Esophagus mucosa (tissue), 1 donor: ENCODE measurements at places on chromosomes 12 and 14. TPM values are rescaled to one million over a fixed set of nuclear protein-coding genes. Genes with fewer than 3 reads are reported as not detected.

DNA sequence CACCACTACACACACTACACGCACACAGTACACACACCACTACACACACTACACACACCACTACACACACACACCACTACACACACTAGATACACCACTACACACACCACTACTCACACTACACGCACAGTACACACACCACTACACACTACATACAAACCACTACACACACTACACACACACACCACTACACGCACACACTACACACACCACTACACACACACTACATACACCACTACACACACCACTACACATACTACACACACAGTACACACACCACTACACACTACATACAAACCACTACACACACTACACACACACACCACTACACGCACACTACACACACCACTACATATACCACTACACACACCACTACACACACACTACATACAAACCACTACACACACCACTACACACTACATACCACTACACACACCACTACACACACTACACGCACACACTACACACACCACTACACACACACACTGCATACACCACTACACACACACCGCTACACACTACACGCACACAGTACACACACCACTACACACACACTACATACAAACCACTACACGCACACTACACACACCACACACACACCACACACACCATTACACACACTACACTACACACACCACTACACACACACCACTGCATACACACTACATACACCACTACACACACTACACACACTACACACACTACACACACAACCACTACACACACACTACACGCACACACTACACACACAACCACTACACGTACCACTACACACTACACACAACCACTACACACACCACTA lies 11.7 kb downstream of the NOC4L start:
- ATAC-seq: no peak

The ATL1 gene
- total RNA-seq: 3.1 TPM

- no peak for ATAC-seq
Measured at GRCh38 chr14:87034680-87035079, 958.3 kb downstream of the GALC start.

DNA sequence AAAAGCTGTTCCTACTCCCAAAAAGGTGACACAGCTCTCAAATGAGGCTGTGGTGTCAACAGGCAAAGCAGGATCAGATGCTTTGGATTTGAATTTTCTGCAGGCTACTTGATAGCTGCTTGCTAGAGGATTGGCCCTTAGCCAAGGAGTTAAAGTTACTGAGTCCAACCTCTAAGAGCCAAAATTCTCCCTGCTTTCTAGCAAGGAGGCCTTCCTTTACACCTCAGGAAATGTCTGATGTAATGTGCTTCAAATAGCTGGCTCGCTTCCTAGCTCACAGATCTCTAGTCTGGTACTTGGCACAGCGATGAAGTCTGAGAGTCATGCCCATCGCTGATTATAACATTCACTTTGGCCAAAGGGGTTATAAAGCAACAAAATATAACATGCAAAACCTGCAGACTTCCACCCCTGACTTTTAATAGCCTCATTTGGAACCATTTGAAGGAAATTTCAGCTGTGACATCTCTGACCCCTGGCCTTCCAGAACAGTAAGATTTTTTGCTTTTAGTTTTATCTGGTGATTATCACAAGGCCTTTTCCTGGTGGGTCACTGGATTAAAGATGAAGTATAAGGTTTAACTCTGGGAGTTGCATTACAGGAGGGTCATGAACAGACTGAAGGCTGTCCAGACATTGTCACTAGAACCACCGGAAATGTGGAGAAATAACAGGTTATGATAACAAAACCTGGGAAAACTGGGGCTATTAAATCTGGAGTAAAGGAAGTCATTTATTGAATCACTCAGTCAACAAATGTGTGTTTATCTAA lies 189.7 kb downstream of the EPS8 start:
- ATAC-seq: no peak

GRCh38 chr12:116070444-116070843 lies 207.0 kb downstream of the MED13L start:
- no peak for ATAC-seq

The STYX gene
- 13.7 TPM for total RNA-seq
